HCT116 (cell line): ENCODE measurements at places on chromosomes 4 and X.

GRCh38 chrX:6778544-6779503 lies 243.9 kb upstream of the VCX3A start:
- no peak for DNase-seq

DNA sequence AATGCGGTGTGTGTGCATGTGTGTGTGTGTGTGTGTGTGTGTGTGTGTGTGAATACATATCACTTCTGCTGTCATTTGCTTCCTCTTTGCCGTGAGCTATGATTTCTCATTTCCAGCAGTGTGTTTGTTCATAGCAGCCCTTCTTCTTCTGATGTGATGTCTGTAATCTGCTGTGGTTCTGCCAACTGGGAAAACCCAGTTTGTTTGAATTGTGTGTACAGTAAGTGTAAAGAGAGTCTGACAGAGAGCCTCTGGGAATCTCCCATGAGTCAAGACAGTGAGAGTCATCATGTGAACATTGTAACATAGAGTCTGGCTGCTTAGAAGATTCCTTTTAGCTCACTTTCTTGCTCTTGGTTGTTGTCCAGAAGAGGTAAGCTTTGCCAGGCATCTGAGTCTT lies 8.4 kb upstream of the NWD2 start:
- no peak for DNase-seq

- DNase-seq = no peak
These were observed 8.7 kb downstream of the RPGR start for GRCh38 chrX:38318606-38319005.

DNA sequence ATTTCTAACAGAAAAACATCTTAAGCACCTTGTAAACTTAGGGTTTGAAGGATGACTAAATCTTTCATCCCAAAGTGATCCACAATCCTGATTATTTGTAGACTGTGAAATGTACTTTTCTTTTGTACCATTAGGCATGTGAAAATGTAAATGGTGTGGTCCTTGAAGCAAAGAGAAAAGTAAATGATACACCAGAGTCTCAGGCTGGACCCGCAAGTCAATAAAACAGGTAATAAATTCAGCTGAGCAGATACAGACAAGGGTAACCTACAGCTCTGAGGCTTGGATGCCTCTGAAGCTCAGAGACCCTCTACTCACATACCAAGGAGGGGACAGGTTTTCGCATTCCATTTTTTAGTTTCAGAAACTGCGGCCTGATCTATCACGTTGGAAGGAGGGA lies 2.8 kb upstream of the LAP3 start:
- no peak for DNase-seq

- no peak for DNase-seq
These were observed 10.6 kb downstream of the ASMTL start for GRCh38 chrX:1442016-1442665.

GRCh38 chr4:16897991-16898827 lies at the start of gene LDB2:
Gene LDB2 (minus strand): TSS chr4:16898645.
- DNase-seq = no peak

DNA sequence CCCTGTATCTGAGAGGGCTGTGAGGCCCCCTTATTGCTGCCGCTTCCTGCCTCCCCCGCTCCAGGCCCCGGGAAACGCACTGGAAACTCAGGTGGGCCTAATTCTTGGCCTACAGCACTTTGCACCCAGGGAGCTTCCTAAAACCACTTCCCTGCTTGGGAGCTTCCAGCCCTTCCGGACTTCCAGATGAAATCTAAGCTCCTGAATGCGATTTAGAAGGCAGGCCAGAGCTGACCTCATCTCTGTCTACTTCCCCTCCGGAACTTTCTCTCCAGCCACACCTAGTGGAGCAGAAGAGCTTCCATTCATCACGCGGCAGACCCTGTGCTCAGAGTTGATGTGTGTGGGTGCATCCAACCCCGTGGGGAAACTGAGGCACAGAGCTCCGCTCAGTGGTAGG lies 84.2 kb downstream of the SORCS2 start:
- no peak for DNase-seq

GRCh38 chr4:1369091-1369450 lies 22.1 kb downstream of the UVSSA start:
- DNase-seq = no peak

DNA sequence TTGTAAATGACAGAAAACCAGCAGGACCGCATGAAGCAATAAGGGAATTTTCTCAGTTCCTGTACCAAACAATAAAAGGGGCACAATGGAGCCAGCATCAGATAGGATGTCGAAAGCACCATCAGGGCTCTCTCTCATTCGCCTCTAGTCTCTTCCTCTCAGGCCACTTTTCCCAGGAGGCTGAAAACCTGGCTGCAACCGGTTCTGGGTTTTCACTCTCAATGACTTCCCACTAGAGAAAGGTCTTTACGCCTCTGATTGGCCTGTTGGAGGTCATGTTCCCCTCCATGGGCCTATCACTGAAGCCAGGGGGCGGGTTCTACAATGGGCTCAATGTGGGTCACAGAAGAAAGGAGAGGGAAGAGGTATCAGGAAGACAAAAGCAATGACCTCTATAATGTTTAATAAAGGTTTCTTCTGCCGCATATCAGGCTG lies 29.3 kb downstream of the ZNF827 start:
- no peak for DNase-seq

DNA sequence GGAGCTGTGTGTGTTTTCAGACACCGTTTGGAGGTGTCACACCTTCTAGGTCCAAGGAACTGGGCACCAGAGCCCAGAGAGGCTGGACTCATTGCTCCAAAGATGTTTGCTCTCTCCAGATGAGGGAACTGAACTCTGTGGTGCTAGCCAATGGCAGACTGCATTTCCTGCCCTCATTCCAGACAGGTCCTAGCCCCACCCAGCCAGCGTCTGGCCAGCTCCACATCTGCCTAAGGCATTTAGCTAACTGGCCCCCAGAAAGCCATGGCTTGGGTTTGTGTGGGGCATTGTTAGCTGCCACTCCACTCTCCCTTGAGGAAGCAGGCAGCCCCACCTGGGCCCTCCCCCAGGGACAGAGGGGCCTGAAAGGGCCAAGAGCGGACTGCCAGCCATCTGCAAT lies 11.4 kb downstream of the FGD1 start:
- no peak for DNase-seq
